GM23248 (cell line): ENCODE measurements at places on chromosomes 6 and 20.

- no peaks in the 10 kb centered on the region for H3K36me3 ChIP-seq
- H3K4me3 ChIP-seq: no peak overlapping the region
- H3K4me1 ChIP-seq: no peaks in the 10 kb centered on the region
- no peaks in the 10 kb centered on the region for H3K27me3 ChIP-seq
Observed at GRCh38 chr6:140090871-140091270, 716.4 kb upstream of the CITED2 start.

DNA sequence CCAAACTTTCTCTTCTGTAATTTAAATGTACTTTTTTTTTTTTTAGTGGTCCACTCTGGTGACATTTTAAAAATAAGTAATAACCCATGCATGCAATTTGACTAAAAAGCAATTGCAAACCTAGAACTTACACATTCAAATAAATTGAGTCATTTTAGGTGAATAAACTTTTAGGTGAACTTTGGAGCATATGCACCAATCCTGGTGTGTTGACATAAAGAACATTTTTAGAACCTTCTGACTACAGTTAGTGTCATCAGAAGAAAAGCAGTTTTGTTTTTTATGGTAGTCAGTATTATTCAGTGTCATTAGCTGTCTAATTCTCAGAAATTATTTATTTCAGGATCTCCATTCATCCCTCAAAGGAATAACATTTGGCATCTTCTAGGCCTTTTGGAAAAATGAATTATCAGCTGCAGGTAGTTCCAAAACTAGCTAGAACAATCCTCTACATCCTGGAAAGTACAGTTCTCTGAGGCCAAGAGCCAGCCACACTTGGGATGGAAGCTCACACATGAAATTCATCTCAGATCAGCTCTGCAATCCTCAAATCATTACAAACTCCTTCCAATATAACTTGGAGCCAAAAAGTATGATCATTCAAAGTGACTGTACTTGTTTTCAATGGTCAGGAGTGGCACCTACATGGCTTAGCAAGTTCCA is 38.5 kb upstream of the SIM1 start:
- DNase-seq: no peak
- H3K4me3 ChIP-seq: no peak overlapping the region
- peak overlapping the region; percentile 7; the same call in 1 of the 2 replicates for H3K27ac ChIP-seq
- peaks cover 44% of the 10 kb centered on the region for H3K4me1 ChIP-seq
- H3K36me3 ChIP-seq: 0 out of 2 replicates have a peak, but pooled peaks cover 10% of the 10 kb centered on the region
- H3K27me3 ChIP-seq: no peaks in the 10 kb centered on the region

DNA sequence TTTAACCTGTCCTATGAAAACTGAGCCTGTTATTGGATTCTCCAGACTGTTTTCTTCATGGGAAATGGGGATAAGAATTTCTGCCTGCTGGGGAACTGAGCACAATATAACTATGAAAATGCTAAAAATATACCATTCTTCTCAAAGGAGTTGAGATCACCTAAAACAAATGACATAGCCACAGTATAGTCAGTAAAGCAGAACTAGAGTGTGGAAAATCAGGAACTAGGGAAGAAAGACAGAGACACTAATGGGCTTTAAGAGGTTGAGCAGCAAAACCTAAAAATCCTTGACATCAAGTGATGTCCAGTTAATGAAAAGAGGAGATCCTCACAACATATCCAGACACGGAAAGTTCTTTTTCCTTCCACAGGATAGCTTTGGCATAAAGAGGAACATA is 215.7 kb upstream of the CST7 start:
- H3K27me3 ChIP-seq: no peaks in the 10 kb centered on the region; the same call in 1 of the 2 replicates
- H3K27ac ChIP-seq: no peak overlapping the region
- H3K4me1 ChIP-seq: no peaks in the 10 kb centered on the region
- H3K36me3 ChIP-seq: no peaks in the 10 kb centered on the region
- no peak for DNase-seq

DNA sequence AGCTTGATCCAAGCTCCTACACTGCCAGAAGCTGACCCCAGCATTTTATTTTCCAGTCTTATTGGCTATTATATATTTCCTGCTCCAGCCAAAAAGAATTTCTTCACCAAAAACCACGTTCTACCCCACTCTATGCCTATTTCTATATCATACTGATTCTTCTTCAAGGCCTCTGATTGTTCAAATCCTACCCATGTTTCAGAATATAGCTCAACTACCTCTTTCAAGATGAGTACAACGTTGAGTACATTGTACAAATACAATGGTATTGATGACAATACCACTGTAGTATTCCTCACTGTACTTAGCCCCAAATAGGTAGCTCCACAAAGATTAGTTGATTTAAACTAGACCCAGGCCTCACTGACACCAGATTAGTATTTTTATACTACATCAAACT is 31.0 kb downstream of the ASCC3 start:
- H3K27ac ChIP-seq: no peak overlapping the region
- no peak for DNase-seq
- no peaks in the 10 kb centered on the region for H3K4me1 ChIP-seq
- H3K27me3 ChIP-seq: no peaks in the 10 kb centered on the region
- H3K4me3 ChIP-seq: no peak overlapping the region

GRCh38 chr20:56574531-56575142 is 41.6 kb downstream of the FAM209B start:
- no peak overlapping the region for H3K27ac ChIP-seq
- H3K27me3 ChIP-seq: no peaks in the 10 kb centered on the region; the same call in 1 of the 2 replicates
- H3K4me3 ChIP-seq: no peak overlapping the region
- H3K4me1 ChIP-seq: no peaks in the 10 kb centered on the region
- H3K36me3 ChIP-seq: no peaks in the 10 kb centered on the region

DNA sequence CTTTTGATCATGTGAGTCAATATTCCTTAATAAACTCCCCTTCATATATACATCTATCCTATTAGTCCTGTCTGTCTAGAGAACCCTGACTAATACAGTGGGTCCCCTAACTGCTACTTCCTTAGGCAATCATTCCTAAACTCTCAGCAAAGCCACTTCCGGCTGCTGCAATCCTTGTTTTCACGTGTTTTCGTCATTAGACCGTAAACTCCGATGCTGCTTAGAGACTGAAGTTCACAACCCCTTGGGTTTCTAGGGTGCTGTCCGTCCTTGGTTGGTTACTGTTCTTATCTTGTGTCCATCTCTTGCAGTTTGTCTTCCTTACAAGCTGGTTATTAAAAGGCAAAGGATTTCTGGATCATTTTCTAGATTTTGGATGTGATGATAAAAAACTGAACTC is 106.4 kb downstream of the GMPR start:
- no peaks in the 10 kb centered on the region for H3K36me3 ChIP-seq
- peaks cover 35% of the 10 kb centered on the region for H3K4me1 ChIP-seq
- no peaks in the 10 kb centered on the region for H3K27me3 ChIP-seq
- no peak overlapping the region for H3K4me3 ChIP-seq
- peak; percentile 21 for DNase-seq

GRCh38 chr6:35013701-35014100 is 124.6 kb downstream of the ANKS1A start:
- H3K36me3 ChIP-seq: no peaks in the 10 kb centered on the region
- H3K4me1 ChIP-seq: peaks cover 42% of the 10 kb centered on the region
- DNase-seq: no peak
- H3K27ac ChIP-seq: no peak overlapping the region
- H3K27me3 ChIP-seq: no peaks in the 10 kb centered on the region

DNA sequence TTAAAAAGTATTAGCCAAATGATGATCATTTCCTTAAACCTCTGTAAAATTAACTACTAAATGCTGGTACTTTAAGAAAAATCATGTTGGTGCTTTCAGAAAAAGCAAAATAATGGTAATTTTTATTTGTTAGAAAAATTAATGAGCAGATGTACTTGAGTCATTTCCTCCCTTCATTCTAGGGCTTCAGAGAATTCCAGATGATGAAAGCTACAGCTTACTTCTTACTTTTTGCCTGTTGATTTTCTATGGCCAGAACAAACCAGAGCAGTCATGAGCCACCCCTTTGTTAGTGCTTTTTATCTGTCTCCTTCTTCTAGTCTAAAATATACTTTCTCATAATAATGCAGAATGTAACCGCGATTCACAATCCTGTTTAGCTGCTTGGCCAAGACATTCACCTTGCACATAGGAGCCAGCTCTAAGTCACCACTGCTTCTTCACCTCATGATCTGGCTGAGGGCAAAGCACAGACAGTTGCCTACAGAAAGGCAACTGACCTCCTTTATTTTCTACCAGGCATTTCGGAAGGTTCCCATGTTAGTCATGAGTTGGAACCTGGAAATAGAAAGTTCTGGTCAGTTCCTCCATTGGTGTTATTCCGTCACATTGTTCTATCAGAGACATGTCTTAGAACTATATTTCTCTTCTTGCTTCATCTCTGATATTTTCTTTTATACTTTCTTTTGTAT is 43.5 kb upstream of the TINAG start:
- no peak overlapping the region for H3K27ac ChIP-seq
- no peak overlapping the region for H3K4me3 ChIP-seq
- H3K4me1 ChIP-seq: peaks cover 6% of the 10 kb centered on the region
- H3K36me3 ChIP-seq: no peaks in the 10 kb centered on the region
- H3K27me3 ChIP-seq: no peaks in the 10 kb centered on the region
- no peak for DNase-seq

DNA sequence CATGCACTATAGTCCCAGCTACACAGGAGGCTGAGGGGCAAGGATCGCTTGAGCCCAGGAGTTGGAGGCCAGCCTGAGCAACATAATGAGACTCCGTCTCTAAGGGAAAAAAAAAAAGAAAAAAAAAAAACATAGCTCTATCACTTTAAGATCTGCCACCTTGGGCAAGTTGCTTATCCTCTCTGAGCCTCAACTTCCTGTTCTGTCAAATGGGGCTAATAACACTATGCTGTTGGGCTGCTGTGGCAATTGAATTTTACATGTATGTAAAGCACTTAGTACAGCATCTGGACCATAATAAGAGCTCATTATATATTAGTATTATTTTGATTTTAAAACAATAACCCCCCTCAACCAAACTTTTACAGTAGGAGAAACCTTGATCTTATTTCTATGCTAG is 141.5 kb downstream of the ATXN1 start:
- H3K27me3 ChIP-seq: no peaks in the 10 kb centered on the region
- H3K36me3 ChIP-seq: no peaks in the 10 kb centered on the region
- no peak overlapping the region for H3K27ac ChIP-seq
- no peak overlapping the region for H3K4me3 ChIP-seq
- DNase-seq: no peak

DNA sequence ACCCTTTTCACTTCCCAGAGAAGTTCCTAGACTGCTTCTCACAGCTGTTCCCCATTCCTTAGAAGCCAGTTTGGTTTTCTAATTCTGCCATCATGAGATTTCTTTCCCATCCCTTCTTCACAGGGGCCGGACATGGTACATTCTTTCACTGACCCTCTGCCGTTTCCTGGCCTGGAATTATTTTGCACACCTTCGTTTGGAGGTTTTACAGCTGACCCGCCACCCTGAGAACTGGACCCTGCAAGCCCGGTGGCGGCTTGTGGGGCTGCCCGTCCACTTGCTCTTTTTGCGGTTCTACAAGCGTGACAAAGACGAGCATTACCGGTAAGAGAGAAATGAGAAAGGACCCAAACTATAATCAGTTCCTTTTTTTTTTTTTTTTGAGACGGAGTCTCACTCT is 4.2 kb downstream of the C6orf136 start:
- no peaks in the 10 kb centered on the region for H3K27me3 ChIP-seq
- DNase-seq: no peak
- 0 out of 2 replicates have a peak, but pooled peaks cover 4% of the 10 kb centered on the region for H3K4me1 ChIP-seq
- H3K27ac ChIP-seq: no peak overlapping the region
- H3K36me3 ChIP-seq: peaks cover 14% of the 10 kb centered on the region; the same call in 1 of the 2 replicates

GRCh38 chr6:79608334-79609224 is 22.6 kb upstream of the SH3BGRL2 start:
- no peak overlapping the region for H3K4me3 ChIP-seq
- DNase-seq: peak; percentile 6
- no peak overlapping the region for H3K27ac ChIP-seq
- no peaks in the 10 kb centered on the region for H3K27me3 ChIP-seq
- no peaks in the 10 kb centered on the region for H3K4me1 ChIP-seq

DNA sequence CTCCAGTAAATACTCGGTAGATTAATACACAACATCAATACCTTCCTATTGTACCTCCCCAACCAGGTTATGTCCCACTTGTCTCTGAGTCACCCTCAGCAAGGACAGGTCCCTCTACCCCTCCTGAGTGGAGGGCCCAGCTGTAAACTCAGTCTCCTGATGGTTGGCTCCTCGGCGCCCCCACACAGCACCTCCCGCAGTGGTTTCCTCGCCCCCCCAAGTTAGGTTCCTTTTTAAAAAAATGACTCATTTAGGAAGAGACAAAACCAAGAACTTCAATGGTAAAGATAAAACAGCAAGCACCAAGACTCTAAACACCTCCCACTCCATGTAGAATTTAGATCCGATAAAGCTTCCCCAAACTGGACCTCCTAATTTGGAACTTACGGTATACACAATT is 83.5 kb downstream of the TRERF1 start:
- DNase-seq: no peak
- no peak overlapping the region for H3K27ac ChIP-seq
- no peaks in the 10 kb centered on the region for H3K36me3 ChIP-seq
- no peak overlapping the region for H3K4me3 ChIP-seq

DNA sequence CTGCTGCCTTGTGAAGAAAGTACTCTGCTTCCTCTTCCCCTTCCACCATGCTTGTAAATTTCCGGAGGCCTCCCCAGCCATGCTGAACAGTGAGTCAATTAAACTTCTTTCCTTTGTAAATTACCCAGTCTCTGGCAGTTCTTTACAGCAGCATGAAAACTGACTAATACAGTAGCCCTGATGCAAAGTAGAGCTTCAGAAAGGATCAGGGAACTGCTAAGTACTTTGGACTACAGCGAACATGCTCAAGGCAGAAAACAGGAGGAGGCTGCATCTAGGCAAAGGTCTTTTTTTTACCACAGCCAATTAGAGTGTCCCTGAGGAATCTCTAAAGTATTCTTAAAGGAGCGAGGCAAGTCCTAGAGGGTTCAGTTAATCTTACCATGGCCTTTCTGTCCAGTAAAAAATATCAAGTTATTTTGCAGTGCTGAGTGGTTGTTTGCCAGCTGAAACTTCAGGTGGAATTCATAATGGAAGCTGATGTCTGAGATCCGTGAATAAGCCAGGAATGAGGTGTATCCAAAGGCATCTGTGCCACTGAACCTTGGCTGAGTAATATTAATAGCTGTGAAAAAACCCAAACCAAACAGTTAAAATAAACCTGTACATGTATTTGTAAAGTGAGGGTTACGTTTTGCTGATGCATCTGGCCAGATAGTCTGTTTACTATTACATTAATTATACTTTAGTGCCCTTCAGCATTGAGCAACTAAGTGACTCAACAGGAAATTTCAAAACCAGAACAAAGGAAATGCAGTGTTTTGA is 170.4 kb downstream of the PHF3 start:
- no peaks in the 10 kb centered on the region for H3K36me3 ChIP-seq
- DNase-seq: peak; percentile 88
- H3K4me1 ChIP-seq: peaks cover 48% of the 10 kb centered on the region
- H3K27me3 ChIP-seq: no peaks in the 10 kb centered on the region

GRCh38 chr20:33148040-33148439 is 19.9 kb upstream of the BPIFA2 start:
- peaks cover 15% of the 10 kb centered on the region; the same call in 1 of the 2 replicates for H3K27me3 ChIP-seq
- no peaks in the 10 kb centered on the region for H3K36me3 ChIP-seq

DNA sequence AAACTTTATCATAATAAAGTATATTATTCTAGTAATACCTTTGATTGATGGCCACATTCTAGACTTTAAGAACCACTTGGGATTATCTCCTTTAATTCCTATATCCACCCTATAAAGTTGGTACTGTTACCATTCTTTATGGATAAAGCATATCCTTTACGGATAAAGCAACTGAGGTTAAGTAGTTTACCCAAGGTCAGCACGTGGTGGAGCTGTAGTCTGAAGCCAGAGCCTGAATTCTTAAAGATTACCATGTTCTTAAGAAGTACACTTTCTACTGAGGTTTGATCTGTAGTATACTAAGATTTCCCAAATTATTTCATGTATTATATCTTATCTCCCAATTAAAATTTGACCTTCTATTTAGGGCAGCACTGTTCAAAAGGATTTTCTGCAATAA is 3.0 kb upstream of the NCOA7 start:
- H3K27ac ChIP-seq: no peak overlapping the region
- peak; percentile 49 for DNase-seq
- no peaks in the 10 kb centered on the region for H3K36me3 ChIP-seq
